ENCODE measurements at places on chromosomes 12 and 14.

DNA sequence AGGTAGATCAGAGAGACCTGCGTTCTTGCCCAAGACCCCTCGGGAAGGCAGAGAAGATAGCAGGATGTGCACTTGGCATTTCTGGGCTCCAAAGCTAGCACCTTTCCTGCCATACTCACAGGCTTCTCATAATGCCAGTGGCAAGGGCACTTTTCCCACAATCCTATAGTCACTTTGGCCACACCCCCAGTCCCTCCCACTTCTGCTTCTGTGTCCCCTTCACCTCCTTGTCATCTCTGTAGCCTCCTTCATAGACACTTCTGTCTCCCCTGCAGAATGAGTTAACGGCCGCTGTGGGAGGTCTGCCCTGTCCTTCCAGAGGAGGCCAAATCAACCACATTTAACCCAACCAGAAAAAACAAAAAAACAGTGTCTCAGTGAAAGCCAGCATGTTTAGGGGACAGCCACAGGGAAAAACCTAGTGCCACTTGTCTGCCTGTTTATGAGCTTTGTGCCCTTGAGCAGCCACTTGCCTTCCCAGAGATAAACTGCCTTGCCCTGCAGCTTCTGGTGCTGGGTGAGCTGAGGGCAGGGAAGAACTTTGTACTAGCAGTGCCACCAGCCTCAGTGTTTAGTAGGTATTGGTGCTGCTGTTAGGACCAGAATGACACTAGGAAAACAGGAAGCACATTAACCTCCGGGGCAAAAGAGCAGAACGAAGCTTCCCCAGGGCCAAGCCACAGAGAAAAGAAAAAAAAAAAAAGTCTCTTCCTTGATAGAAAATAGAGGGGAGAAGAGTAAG, 193.0 kb upstream of the PWP1 start:
- DNase-seq, result no peak

DNA sequence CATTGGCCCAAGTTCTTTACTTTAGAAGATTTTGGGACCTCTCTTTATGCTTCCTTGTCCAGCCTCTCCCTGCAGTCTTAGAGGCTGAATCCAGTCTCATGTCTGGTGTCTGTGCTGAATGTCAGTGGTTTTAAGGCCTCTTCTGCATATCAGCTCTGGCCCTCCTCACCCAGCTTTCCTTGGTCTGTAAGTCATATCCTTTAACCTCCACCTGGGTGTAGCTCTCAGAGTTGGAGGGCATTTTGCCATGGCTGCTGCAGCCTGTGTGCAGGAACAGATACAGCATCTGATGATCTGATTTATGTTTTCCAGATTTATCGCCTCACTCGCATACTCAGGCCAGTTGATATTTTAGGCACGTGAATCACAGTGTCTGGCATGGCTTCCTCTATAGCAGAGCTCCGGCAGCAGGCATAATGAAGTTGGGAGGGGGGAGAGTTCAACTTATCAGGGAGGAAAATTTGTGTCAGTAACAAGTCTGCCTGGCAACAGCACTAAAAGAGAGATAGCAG, 335.0 kb downstream of the PCNX1 start:
- no peak for DNase-seq

DNA sequence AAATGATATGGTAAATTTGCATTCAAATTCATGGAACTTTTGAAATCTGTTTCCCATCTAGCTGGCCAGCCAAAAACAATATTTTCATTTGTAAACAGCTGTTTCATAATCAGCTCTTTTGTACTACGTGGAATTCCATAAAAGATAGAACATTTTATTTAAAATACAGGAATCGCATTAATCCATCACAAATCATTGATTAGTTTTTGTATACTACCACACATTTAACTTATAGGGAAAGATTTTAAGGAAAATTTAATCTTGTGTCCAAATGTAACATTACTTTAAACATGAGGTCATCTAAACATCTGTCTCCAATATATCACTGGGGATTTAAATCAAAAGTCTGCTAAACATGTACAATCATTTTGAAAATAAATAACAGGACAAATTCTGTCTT, 33.5 kb downstream of the SLC25A21 start:
- DNase-seq, result no peak

GRCh38 chr12:81022531-81022930, 55.3 kb upstream of the ACSS3 start:
- DNase-seq, result no peak

DNA sequence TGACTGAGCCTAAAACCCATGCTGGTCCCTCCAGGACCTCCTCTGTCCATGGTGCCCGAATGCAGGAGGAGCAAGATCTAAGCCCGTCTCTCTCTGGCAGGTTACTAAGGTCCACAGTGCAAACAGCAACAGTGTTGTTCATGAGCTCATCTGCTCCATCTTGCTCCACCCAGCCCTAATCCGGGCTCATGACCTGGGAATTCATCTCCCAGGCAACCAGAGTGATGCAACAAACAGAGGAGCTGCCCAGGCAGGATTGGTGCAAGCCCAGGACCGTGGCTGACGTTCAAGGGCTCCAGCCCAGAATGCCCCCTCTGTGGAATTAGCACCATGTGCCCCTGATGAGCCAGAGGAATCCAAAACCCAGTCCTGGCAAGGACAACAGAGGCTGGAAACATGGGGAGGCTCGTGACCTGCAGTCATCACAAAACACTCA, 29.9 kb downstream of the HSPB8 start:
- DNase-seq, result no peak

- no peak for DNase-seq
Measured at GRCh38 chr12:105257321-105257728, 21.4 kb upstream of the APPL2 start.

DNA sequence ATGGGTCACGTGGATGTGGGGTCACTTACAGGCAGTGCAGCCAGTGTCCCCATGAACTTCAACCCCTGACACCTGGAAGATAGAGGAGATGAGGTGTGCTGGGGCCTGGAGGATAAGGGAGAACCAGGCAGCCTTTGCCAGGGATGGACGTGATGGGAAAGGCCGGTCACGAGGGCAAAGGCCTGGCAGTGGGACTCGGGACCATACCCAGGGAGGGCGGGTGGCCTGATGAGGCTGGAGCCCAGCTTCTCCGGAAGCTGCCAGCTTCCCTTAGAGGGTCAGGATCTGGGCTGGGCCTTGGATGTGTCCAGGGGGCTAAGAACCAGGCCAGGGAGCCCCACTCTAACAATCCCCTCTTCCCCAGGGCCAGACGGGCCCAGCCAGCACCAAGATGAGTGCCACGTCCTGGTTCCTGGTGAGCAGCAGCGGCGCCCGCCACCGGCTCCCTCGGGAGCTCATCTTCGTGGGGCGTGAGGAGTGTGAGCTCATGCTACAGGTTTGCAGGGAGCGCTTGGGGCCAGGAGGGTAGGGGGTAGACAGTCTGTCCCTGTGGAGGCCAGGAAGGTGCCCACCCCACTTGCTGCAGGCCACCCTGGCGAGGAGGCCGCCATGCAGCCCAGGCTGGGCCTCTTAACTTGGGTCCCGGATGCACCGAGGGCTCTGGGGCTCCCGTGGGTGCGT, 3.1 kb downstream of the CEP170B start:
- no peak for DNase-seq

GRCh38 chr14:71338153-71338552, 430.9 kb downstream of the PCNX1 start:
- DNase-seq, result no peak

DNA sequence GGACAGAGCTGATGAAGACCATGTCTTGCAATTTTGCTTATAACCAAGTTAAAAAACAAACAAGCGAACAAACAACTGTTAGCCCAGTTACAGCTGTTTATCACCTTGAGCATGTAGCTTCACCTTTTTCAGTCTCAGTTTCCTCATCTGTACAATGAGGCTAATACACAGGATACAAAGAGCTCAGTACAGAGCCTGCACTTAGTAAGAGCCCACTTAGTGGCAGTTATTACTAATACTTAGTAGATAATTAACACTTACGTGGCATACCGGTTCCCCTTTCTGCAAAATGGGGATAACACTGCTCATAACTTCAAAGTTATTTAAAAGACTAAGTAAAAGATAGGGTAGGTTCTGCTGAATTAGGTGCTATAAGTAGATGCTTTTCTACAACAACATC, 228.0 kb downstream of the MON2 start:
- no peak for DNase-seq

DNA sequence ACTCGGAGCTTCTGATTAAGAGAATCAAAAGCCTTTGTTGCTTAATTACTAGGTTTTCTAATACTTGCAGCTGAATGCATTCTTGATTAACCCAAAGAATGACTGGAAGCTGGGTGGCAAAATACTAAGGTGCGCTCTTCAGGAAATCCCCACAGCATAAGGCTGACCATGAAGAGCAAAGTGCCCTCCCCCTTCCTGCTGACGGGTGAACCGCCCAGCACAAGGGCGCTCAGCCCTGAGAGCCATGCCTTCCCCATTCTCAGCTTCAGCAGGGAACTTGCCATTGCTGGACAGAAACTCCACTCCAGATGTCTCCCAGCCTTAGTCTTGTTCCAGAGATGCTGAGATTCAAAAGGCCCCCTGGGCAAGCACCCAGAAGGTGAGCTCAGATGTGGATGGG, 27.2 kb upstream of the FBRSL1 start:
- no peak for DNase-seq

Data from stimulated activated CD8-positive, alpha-beta memory T cell treated with anti-CD3 and anti-CD28 coated beads, Interleukin-2, amount 100 ng/mL, for 1 hour (primary cell).